Upper lobe of left lung (tissue), 6 donors: ENCODE measurements at places on chromosomes 3 and 15. TPM values are rescaled to one million over a fixed set of nuclear protein-coding genes. Genes with fewer than 3 reads are reported as not detected.

DNA sequence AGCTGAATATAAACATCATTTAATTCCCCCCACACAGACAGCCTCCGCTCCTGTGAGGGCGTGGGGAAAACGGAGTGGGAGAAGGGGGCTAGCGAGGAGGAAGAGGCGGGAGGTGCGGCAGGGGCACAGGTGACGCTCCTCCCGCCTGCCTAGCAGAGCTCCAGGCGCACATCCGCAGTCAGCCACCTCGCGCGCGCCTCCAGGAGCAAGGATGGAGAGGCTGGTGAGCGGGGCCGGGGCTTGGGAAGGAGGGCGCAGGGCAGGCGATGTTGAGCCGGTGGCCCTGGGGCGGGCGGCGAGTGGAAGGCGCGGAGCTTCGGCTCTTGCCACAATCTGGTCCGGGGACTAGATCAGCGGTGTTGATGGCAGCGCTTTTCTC is at the start of gene CD200:
CD200 (plus strand) TSS at position 155 of the 379 bp plus-strand sequence; CDS start at position 212, 57 bp downstream.
- no peaks in the 10 kb centered on the region for H3K36me3 ChIP-seq
- peak within 1 kb of the TSS; percentile 48 for H3K4me3 ChIP-seq
- peak within 1 kb of the TSS; percentile 70 for H3K27ac ChIP-seq
- peak; percentile 89 for DNase-seq
- H3K4me1 ChIP-seq: peaks cover 10% of the 10 kb centered on the region

The NT5DC2 gene
- total RNA-seq: 27.7 TPM

GRCh38 chr3:153099131-153099530 is 62.9 kb upstream of the RAP2B start:
- H3K4me3 ChIP-seq: no peak overlapping the region
- H3K36me3 ChIP-seq: no peaks in the 10 kb centered on the region
- no peaks in the 10 kb centered on the region for H3K4me1 ChIP-seq
- no peak for DNase-seq
- no peak overlapping the region for H3K27ac ChIP-seq
- no peaks in the 10 kb centered on the region for H3K27me3 ChIP-seq

DNA sequence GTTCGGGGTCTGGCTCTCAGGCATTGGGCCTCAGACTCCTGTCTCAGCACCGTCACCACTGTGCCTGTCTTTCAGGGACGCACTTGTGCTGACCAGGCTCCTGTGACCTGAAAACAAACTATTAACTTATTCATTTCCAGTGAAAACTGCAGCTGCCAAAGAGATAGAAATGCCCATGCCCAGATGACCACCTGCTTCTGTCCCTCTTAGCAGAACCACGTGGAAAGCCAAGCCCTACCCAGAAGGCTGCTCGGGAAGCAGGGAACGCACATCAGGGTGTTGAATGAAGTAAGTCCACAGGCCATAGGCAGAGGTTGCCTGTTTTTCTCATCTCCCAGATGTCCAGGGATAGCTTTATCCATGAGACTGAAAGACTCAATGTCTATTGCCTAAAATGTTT is 219.3 kb downstream of the EBLN2 start:
- no peak for DNase-seq
- H3K4me3 ChIP-seq: no peak overlapping the region
- H3K36me3 ChIP-seq: no peaks in the 10 kb centered on the region
- no peak overlapping the region for H3K27ac ChIP-seq
- no peaks in the 10 kb centered on the region for H3K4me1 ChIP-seq
- H3K27me3 ChIP-seq: no peaks in the 10 kb centered on the region

- no peaks in the 10 kb centered on the region for H3K27me3 ChIP-seq
- H3K4me3 ChIP-seq: no peak overlapping the region
- DNase-seq: peak; percentile 46
- H3K27ac ChIP-seq: no peak overlapping the region
- no peaks in the 10 kb centered on the region for H3K36me3 ChIP-seq
- H3K4me1 ChIP-seq: peaks cover 7% of the 10 kb centered on the region
Measured at GRCh38 chr3:170614214-170614966, 28.5 kb upstream of the SLC7A14 start.
